Mesothelial cell of epicardium (in vitro differentiated cells): ENCODE measurements at places on chromosomes 6 and 20.
A peak's percentile ranks its signal among the peaks of the same experiment; 100 is the strongest.

- no peaks in the 10 kb centered on the region for H3K27me3 ChIP-seq
- DNase-seq: no peak
- H3K4me1 ChIP-seq: no peaks in the 10 kb centered on the region
- H3K36me3 ChIP-seq: no peaks in the 10 kb centered on the region
Observed at GRCh38 chr6:64326939-64327338, 691.3 kb downstream of the PHF3 start.

DNA sequence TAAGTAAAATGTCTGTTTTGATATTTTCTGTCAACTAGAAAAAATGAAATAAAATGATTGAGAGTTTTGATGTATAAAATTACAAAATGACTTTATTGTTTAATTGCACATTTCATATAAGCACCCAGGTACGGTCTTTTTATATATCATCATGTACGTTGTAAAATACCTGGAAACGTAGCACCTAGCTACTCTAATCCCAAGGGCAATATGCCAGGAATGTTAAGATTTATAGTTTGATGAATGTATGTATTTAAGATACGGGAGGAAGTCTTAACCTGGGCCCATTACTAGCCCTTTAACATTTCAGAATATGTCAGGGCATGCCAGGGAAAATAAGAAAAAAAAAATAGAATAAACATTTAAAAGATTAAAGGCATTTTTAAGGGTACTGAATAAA lies 490.9 kb upstream of the NRSN1 start:
- peaks cover 5% of the 10 kb centered on the region for H3K36me3 ChIP-seq
- no peaks in the 10 kb centered on the region for H3K27me3 ChIP-seq

- DNase-seq: peak; percentile 89
- H3K27me3 ChIP-seq: no peaks in the 10 kb centered on the region
- peak within 1 kb of the TSS; percentile 99 for H3K4me3 ChIP-seq
- peak within 1 kb of the TSS; percentile 100 for H3K27ac ChIP-seq
- H3K4me1 ChIP-seq: peaks cover 47% of the 10 kb centered on the region
Observed at GRCh38 chr6:31541658-31542521, at the start of gene DDX39B. Gene DDX39B, minus strand, starts transcription at chr6:31542003. Its CDS starts 1,471 bp downstream, at chr6:31540532.

DNA sequence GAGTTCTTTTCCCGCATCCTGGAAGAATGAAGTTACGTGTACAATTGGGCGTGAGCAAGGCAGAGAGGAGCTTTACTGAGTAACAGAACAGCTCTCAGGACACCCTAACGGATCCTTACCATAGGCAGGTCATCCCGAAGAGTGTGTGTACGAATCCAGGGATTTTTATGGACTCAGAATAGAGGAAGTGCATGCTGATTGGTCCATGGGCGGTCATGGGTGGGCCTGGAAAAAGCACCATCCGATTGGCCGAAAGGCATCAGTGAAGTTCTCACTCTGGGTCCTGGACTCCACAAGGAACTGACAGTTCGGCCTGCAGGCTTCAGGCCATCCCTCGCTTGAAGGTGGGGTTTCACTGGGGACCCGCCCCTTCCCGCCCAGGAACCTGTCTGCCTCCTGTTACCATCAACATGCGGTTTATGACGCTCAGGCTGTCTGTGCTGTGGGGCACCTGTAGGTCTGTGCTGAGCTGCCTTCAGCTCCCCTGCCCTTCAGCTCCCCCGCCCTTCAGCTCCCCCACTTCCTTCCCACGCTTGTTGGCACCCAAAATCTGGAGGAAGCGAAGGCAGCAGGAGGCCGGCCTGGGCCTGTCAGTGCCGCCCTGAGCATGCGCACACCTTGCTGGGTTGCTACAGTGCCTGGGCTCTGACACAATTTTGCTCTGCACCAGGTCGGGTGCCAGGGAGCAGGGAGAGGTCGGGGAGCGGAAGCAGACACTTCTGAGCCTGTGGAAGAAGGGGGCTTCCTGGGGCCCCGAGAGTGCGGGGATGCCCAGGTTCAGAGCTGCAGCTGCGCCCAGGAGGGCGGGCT lies 57.9 kb upstream of the MANEA start:
- no peak overlapping the region for H3K4me3 ChIP-seq
- no peak overlapping the region for H3K27ac ChIP-seq
- no peaks in the 10 kb centered on the region for H3K27me3 ChIP-seq
- no peak for DNase-seq

- no peaks in the 10 kb centered on the region for H3K4me1 ChIP-seq
- no peak overlapping the region for H3K4me3 ChIP-seq
- H3K27me3 ChIP-seq: no peaks in the 10 kb centered on the region
- H3K27ac ChIP-seq: no peak overlapping the region
- no peak for DNase-seq
Observed at GRCh38 chr6:5619249-5619648, 357.9 kb downstream of the FARS2 start.

GRCh38 chr6:154347981-154348380 lies 8.6 kb downstream of the IPCEF1 start:
- H3K27me3 ChIP-seq: no peaks in the 10 kb centered on the region
- H3K4me1 ChIP-seq: peaks cover 18% of the 10 kb centered on the region
- no peaks in the 10 kb centered on the region for H3K36me3 ChIP-seq
- no peak overlapping the region for H3K27ac ChIP-seq
- no peak overlapping the region for H3K4me3 ChIP-seq
- no peak for DNase-seq

DNA sequence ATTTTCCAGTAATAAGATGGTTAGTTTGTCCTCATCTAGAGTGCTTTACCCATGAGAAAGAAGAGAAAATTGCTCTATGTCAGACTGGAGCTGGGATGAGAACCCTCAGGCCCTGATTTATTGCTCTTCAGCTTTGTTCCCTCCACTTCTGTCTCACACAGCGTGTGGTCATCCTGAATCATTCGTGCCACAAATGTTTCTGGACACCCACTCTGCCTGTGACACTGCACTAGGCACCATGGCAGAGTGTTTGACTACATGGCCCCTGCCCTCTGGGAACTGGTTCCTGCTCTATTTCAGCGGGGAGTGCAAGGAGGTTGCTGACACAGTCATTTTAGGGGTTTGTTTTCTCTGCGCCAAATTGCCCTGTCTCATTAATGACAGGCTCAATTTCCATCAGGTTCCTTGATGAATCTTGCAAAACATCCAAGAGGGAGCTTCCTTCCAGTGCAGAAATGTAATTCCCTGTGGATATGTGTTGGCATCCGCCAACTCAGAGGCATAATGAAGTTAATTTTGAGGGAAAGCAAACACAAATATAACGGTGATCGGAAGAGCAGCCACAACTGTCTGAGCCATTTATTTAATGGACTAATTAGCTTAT lies 207.5 kb downstream of the CLIC5 start:
- peaks cover 8% of the 10 kb centered on the region for H3K4me1 ChIP-seq
- DNase-seq: no peak
- H3K36me3 ChIP-seq: no peaks in the 10 kb centered on the region
- H3K27me3 ChIP-seq: peaks cover 4% of the 10 kb centered on the region
- no peak overlapping the region for H3K4me3 ChIP-seq
